Mesenchymal stem cell (in vitro differentiated cells and primary cell): ENCODE measurements at places on chromosomes 1 and 21.

DNA sequence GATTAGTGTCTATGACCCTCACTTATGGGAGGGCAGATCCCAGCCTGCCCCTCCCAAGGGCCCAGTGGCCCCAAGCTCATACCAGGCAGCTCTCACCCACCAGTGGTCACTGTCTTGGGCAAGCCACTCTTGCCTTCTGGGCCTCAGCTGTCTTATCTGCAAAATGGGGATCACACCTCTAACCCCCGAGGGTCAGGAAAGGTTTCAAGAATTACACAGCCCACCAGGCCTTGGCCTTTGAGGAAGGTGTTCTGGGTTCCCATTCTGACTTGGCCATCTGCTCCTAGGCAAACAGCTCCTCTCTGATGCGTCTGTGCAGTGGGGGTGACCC, 16.8 kb downstream of the RUNX3 start:
- no peak for DNase-seq

- DNase-seq: no peak
Measured at GRCh38 chr1:88980870-88981269, 11.6 kb downstream of the KYAT3 start.

DNA sequence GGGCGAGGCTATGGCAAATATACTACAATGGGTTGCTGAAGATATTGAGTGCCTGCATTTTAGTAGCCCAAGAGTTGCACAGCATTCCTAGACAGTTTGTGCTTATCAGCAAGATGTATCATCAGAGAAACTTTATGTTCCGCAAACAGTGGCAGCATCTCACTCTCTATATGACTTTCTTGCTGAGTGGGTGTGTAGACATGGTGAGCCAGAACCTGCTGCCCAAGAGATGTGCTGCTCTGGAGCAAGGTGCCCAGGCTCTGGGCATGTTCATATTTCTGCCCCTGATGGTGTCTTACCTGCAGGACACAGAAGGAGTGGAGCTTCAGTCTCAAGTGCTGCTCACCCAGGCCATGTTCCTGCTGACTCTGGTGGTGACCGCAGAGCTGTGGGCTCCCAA, 8.2 kb upstream of the RGSL1 start:
- no peak for DNase-seq

DNA sequence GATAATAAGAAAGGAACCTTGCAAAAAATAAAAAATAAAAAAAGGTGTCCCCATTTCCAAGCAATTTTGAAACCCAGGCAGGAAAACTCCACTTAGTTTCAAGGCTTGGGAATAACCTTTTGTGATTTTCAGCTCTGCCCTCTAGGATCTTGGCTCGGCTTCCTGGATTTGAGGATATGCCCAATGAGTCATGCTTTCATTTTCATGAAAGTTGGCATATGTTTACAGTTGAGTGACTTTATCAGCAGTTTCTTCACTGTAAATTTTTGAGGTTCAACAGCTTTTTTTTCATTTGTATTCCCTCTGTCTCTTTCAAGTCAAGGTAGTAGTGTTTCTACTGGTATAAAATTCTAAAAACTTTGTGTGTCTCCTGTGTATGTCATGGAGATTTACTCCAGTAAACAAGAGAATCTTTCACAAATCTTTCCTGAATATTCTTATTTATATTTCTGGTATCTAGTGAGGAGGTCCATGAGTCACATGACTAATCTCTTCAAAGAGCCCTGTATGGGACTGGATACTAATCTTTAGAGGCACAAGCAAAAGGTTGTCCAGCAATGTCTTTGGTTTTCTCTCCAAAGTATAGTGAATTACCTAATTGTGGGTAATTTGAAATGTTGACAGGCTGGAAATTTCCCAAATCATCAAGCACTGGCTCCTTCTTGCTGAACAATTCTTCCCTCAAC, 335.3 kb downstream of the BRINP2 start:
- DNase-seq: no peak
